ENCODE measurements at places on chromosomes 3 and 15. TPM values are rescaled to one million over a fixed set of nuclear protein-coding genes. Genes with fewer than 3 reads are reported as not detected.

NCBP2 gene
- 36.9 TPM for total RNA-seq

STRIT1 gene
- not detected for total RNA-seq

GPR160 gene
- total RNA-seq = 148 TPM

C15orf62 gene
- total RNA-seq = 0.14 TPM

TMEM40 gene
- total RNA-seq = not detected

PP2D1 gene
- not detected for total RNA-seq

- peak; percentile 37 for DNase-seq
These were observed 82.2 kb upstream of the VEPH1 start for GRCh38 chr3:157585386-157585785.

GRCh38 chr15:93029836-93030429 lies 59.1 kb downstream of the RGMA start:
- peak overlapping the region; percentile 81 for H3K27ac ChIP-seq
- H3K4me3 ChIP-seq = no peak overlapping the region
- no peak for DNase-seq
- H3K4me1 ChIP-seq = peaks cover 48% of the 10 kb centered on the region
- H3K27me3 ChIP-seq = no peaks in the 10 kb centered on the region
- H3K36me3 ChIP-seq = peaks cover 10% of the 10 kb centered on the region

GRCh38 chr3:24096271-24096670 lies 151.2 kb downstream of the NR1D2 start:
- no peaks in the 10 kb centered on the region for H3K4me1 ChIP-seq
- H3K4me3 ChIP-seq = no peak overlapping the region
- DNase-seq = no peak
- H3K27ac ChIP-seq = no peak overlapping the region

GRCh38 chr3:107643038-107643883 lies 120.5 kb downstream of the BBX start:
- H3K4me1 ChIP-seq = no peaks in the 10 kb centered on the region
- DNase-seq = no peak
- no peaks in the 10 kb centered on the region for H3K36me3 ChIP-seq
- no peaks in the 10 kb centered on the region for H3K27me3 ChIP-seq

DNA sequence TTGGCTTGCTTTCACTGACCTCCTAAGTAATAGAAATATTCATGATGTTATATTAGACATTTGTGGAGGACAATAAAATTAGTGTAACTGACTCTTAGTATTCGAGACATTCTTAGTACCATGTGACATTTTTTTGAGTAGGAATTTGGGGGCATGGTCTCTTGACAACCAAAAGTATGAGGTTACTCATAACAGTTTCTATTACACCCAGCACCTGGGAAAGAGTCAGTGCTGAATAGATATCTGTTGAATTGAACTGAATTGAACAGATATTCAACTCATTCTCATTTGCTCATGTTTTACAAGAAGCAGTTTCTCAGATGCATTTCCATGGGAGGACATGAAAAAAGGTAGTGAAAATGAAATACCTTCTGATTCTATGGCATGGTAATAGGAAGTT lies 84.4 kb downstream of the CMSS1 start:
- no peak for DNase-seq
- no peaks in the 10 kb centered on the region for H3K27me3 ChIP-seq
- no peak overlapping the region for H3K4me3 ChIP-seq
- H3K36me3 ChIP-seq = no peaks in the 10 kb centered on the region
- peak overlapping the region; percentile 47 for H3K27ac ChIP-seq
- H3K4me1 ChIP-seq = peaks cover 4% of the 10 kb centered on the region

DNA sequence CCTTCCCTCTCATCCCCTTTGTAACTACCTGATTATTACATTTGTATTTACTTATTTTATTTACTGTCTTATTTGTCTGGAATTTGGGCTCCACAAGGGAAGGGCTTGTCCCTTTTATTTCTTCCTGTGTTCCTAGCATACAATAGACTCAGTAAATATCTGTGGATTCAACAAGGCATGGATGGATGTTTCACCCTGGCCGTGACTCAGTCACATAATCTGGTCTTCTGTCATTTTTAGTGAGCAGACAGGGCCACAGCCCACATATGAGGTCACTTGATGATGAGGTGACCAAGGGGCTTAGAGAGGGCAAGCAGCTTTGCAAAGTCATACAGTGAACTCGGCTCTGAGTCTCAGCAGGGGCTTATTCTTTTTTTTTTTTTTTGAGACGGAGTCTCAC lies 7.8 kb upstream of the DAG1 start:
- H3K36me3 ChIP-seq = no peaks in the 10 kb centered on the region
- H3K4me1 ChIP-seq = peaks cover 6% of the 10 kb centered on the region
- H3K27me3 ChIP-seq = no peaks in the 10 kb centered on the region
- no peak overlapping the region for H3K4me3 ChIP-seq
- DNase-seq = no peak
- no peak overlapping the region for H3K27ac ChIP-seq

GRCh38 chr3:26657348-26657976 lies 34.9 kb downstream of the LRRC3B start:
- no peak overlapping the region for H3K27ac ChIP-seq
- DNase-seq = no peak
- no peaks in the 10 kb centered on the region for H3K27me3 ChIP-seq
- no peaks in the 10 kb centered on the region for H3K4me1 ChIP-seq

GRCh38 chr3:196554205-196554604 lies 14.1 kb downstream of the WDR53 start:
- H3K4me1 ChIP-seq = no peaks in the 10 kb centered on the region
- no peaks in the 10 kb centered on the region for H3K36me3 ChIP-seq
- H3K27me3 ChIP-seq = no peaks in the 10 kb centered on the region
- no peak overlapping the region for H3K4me3 ChIP-seq
- H3K27ac ChIP-seq = no peak overlapping the region
- no peak for DNase-seq

- no peak overlapping the region for H3K27ac ChIP-seq
- no peak overlapping the region for H3K4me3 ChIP-seq
- no peaks in the 10 kb centered on the region for H3K27me3 ChIP-seq
- DNase-seq = no peak
- H3K36me3 ChIP-seq = no peaks in the 10 kb centered on the region
These were observed 471.8 kb downstream of the GBE1 start for GRCh38 chr3:81289676-81290075.

All from transverse colon (tissue), 4 donors.